ENCODE measurements at places on chromosomes 7 and 10. TPM values are rescaled to one million over a fixed set of nuclear protein-coding genes. Genes with fewer than 3 reads are reported as not detected.

Gene LIPM
- total RNA-seq, result not detected

Gene IFIT2
- total RNA-seq, result 12.2 TPM

DNA sequence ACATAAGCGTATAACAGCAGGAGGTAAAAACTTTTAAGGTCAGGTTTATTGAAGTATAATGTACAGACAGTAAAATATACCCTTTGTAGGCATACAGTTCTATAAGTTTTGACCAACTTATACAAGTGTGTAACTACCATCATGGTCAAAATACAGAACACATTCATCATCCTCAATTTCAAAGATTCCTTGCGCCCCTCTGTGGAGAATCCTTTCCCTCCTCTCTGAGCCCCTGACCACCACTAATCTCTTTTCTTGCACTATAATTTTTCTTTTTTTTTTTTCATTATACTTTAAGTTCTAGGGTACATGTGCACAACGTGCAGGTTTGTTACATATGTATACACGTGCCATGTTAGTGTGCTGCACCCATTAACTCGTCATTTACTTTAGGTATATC is 58.1 kb upstream of the CTTNBP2 start:
- no peak overlapping the region for H3K4me3 ChIP-seq
- H3K27me3 ChIP-seq, result no peaks in the 10 kb centered on the region
- H3K4me1 ChIP-seq, result no peaks in the 10 kb centered on the region

DNA sequence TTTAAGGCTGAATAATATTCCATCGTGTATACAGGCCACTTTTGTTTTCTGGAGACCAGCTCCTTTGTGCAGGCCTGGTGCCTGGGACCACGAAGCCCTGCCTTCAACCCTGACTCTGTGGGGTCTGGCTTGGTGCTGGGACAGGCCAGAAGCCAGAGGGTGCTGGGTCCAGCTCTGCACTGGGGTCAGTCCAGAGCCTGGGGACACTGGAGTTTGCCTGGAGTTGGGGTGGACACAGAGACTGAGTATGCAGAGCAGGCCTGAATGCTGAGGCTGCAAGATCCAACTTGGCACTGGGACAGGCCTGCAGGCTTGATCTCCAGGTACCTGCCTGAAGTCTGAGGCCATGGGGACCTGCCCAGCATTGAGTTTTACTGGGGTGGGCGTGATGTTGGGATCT is 558.8 kb upstream of the CNTNAP2 start:
- no peak for DNase-seq
- no peaks in the 10 kb centered on the region for H3K4me1 ChIP-seq
- no peak overlapping the region for H3K4me3 ChIP-seq
- H3K36me3 ChIP-seq, result no peaks in the 10 kb centered on the region
- no peaks in the 10 kb centered on the region for H3K27me3 ChIP-seq

- no peaks in the 10 kb centered on the region for H3K27me3 ChIP-seq
- no peak for DNase-seq
- no peak overlapping the region for H3K4me3 ChIP-seq
These were observed 106.2 kb upstream of the CACNA2D1 start for GRCh38 chr7:82549616-82550285.

GRCh38 chr7:55552320-55553023 is 19.8 kb downstream of the VOPP1 start:
- peak overlapping the region; percentile 43 for H3K27ac ChIP-seq
- DNase-seq, result peak; percentile 70
- H3K36me3 ChIP-seq, result no peaks in the 10 kb centered on the region
- H3K4me3 ChIP-seq, result peak overlapping the region; percentile 39
- H3K27me3 ChIP-seq, result no peaks in the 10 kb centered on the region
- peaks cover 4% of the 10 kb centered on the region for H3K4me1 ChIP-seq

GRCh38 chr7:121113288-121113687 is 124.8 kb downstream of the CPED1 start:
- no peak overlapping the region for H3K4me3 ChIP-seq
- no peaks in the 10 kb centered on the region for H3K4me1 ChIP-seq
- H3K27me3 ChIP-seq, result no peaks in the 10 kb centered on the region
- H3K36me3 ChIP-seq, result no peaks in the 10 kb centered on the region
- DNase-seq, result no peak
- no peak overlapping the region for H3K27ac ChIP-seq

DNA sequence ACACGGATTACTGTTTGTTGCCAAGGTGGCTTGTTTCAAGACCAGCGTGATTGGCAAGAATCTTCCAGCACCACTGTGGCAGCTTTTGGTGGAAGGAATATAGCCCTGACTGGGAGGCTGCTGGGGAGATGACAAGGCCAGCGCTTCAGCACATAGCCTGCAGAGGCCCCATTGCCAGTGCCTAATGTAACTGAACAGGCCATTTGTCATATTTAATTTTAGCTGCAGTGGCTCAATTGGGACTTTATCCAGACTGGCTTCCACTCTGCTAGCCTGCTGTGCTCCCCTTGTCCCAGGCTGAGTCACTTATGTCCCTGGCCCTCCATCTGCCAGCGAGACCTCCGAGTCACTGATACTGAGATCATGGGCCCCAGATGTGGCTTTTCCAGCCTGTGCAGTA is 483.1 kb downstream of the GALNT17 start:
- H3K27ac ChIP-seq, result no peak overlapping the region
- no peaks in the 10 kb centered on the region for H3K4me1 ChIP-seq
- H3K27me3 ChIP-seq, result no peaks in the 10 kb centered on the region
- H3K4me3 ChIP-seq, result no peak overlapping the region

- no peak overlapping the region for H3K4me3 ChIP-seq
- no peaks in the 10 kb centered on the region for H3K27me3 ChIP-seq
- H3K36me3 ChIP-seq, result no peaks in the 10 kb centered on the region
These were observed 9.4 kb upstream of the INPP5A start for GRCh38 chr10:132528064-132528691.

DNA sequence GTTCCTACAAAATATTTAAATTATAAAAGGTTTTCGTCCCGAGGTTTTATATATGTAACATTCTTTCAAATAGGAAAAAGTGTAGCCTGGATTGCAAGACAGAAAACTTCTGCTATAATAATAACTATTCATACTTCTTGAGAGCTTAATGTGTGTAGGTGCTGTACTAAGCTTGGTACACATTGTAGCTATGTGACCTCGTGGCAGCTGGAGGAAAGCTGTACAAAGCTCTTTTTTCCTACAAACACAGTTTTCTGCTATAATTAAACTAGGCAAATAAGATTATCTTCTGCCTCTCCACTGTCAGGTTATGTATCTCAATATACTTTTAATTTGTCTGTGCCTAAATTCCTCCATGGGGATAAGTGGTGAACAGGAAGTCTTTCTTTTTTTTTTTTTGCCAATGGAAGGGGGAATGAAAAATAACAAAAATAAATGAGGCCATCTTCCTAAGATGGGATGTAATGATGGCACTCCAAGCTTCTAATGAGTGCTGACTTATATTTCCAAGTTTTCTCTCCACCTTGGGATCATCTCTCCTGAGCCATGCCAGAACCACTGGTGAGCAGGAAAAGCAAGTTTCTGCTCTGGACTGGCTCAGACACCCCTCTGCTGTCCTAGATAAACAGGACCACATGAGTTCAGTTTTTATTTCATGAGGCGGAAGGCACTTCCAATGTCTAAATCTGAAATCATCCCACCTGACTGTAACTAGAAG is 9.9 kb downstream of the SGMS1 start:
- no peaks in the 10 kb centered on the region for H3K27me3 ChIP-seq
- no peaks in the 10 kb centered on the region for H3K36me3 ChIP-seq
- H3K4me3 ChIP-seq, result no peak overlapping the region
- DNase-seq, result no peak

DNA sequence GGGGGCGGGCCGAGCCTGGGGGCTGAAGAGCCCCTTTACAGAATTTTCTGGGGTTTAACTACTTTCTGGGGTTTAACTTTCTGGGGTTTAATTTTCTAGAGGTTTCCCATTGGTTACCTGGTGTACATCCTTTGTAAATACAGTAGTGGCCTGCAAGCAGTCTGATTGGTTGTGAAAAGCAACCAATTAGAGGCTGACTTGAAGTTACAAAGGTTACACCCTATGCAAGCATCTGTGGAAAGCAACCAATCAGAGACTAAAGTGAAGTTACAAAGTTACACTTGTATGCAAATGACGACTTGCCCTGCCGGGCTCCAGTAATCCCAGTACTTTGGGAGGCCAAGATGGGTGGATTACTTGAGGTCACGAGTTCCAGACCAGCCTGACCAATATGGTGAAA is 27.4 kb downstream of the GTF2I start:
- DNase-seq, result no peak
- H3K4me3 ChIP-seq, result no peak overlapping the region
- H3K4me1 ChIP-seq, result no peaks in the 10 kb centered on the region
- H3K27me3 ChIP-seq, result no peaks in the 10 kb centered on the region
- peaks cover 5% of the 10 kb centered on the region for H3K36me3 ChIP-seq

All from kidney (tissue), 22 donors.